ENCODE measurements at places on chromosomes 16 and 17.
A peak's percentile ranks its signal among the peaks of the same experiment; 100 is the strongest.

DNA sequence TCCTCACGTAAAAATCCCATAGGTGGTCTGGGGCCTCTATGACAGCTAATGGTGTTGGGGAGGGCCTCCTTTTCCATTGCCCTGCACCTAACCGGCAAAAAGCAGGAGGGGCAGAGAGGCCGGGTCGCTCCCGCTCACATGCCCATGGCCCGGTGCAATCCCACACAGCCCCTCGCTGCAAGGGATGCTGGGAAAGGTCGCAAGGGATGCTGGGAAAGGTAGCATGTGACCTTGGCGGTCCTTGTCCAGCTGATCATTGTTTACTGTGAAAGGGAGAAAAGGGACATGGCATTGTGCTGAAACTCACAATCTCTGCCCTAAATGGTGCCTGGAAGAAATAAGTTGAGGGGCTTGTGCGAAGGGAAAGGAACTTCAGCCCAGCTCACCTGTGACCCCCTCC, 10.0 kb downstream of the DEF8 start:
- no peak for DNase-seq

- DNase-seq: no peak
Observed at GRCh38 chr16:19474617-19475016, 47.3 kb downstream of the GDE1 start.

DNA sequence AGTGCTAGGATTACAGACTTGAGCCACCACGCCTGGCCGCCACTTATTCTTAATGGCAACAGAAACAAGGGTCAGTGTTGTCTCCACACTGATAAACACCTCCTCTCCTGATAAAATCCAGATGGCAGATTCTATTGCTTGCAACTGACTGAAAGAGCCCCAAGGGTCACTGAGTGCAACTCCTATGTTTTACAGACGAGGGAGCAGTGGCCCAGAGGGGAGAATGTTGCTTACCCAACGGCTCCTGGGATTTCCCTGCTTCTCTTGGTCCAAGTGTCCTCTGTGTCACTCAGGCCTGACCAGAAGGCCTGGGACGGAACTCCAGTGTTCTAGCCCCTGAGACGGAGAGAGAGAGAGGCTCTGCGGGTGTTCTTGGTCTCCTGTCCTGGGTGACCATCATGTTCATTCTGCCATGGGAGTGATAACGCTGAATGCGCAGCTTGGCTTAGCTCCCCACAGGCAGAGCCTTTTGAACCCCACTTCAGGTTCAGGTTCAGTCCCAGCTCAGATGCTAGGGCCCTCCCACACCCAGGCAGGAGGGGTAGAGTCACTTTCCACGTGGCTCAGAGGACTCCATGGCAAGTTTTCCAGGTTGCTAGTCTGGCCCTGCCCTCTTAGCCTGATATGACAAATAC, 77.3 kb upstream of the NLRP1 start:
- no peak for DNase-seq

GRCh38 chr17:39151943-39152818, 744 bp upstream of the PLXDC1 start:
- DNase-seq: peak; percentile 25

GRCh38 chr16:49921791-49922456, 66.0 kb upstream of the ZNF423 start:
- DNase-seq: peak; percentile 36

DNA sequence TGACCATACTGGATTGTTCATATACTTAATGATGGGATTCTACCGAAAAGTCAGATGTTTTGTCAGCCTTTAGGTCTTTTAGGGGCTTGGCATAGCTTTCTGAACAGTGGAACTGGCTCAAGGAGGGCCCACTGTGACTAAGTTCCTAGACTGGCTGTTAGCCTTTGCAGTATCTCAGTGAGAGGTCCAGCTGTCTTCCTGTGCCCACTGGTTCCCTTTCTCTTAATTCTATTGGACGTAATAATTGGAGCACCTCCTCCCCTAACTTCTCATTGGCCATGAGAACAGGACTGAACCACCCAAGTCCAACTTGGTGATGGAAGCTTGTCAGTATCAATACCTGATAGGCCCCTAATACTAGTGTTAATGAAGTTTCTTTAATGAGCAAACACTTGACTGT, 13.5 kb downstream of the KPNA2 start:
- no peak for DNase-seq

Data from stimulated activated CD4-positive, alpha-beta T cell treated with anti-CD3 and anti-CD28 coated beads, Interleukin-4, amount 100 ng/mL, for 1 hour (primary cell).